Spinal cord (tissue), 10 donors: ENCODE measurements at places on chromosomes 3 and 15.

GRCh38 chr3:100149130-100149529, 34.8 kb upstream of the FILIP1L start:
- no peak for DNase-seq

DNA sequence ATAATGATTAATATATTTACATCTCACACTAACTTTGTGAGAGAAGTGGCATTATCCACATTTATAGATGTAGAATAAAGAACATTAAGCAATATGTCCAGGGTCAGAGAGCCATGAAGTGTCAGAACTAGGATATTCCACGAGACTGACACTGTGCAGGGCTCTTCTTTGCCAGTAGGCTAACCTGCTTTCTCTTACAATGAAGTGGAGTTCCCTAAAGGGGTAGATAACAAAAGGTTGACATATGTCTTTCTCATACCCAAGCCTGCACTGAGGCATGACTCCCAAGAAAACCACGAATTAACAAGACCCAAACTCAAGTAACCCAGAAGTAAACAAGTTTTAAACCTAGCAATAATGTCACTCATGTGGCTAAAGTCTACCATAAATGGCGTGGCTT, 191.5 kb upstream of the SLC2A2 start:
- DNase-seq: no peak

- DNase-seq: no peak
These were observed 109.4 kb upstream of the TSPAN3 start for GRCh38 chr15:77180270-77180669.

DNA sequence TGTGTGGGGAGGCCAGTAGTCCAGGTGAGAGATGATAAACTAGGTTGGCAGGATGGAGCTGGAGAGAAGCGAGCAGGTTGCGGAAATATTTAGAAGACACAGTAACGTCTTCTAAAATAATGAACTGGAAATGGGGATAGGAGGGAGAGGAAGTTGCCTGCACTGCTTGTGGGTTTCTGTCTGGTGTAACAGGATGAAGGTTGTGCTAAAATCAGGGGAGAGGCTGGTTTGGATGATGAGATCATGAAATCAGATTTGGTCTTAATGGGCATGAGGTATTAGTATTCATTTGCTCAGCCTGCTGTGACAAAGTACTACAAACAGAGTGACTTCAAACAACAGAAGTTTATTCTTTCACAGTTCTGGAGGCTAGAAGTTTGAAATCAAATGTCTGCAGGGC, 32.1 kb upstream of the TNFAIP8L3 start:
- DNase-seq: no peak

DNA sequence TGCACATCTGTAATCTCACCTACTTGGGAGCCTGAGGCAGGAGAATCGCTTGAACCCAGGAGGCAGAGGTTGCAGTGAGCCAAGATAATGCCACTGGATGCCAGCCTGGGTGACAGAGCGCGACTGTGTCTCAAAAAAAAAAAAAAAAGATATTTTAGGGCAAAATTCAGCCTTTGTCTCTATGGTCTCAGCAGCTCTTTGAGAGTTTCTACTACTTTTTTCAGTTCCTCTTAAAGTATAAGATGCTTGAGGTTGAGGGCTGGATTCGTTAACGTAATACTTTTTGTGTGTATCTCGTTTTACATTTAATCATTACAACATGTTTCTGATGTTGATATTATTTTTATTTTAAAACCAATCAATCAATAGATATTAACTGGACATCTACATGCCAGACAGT, 381.2 kb upstream of the TBL1XR1 start:
- no peak for DNase-seq

DNA sequence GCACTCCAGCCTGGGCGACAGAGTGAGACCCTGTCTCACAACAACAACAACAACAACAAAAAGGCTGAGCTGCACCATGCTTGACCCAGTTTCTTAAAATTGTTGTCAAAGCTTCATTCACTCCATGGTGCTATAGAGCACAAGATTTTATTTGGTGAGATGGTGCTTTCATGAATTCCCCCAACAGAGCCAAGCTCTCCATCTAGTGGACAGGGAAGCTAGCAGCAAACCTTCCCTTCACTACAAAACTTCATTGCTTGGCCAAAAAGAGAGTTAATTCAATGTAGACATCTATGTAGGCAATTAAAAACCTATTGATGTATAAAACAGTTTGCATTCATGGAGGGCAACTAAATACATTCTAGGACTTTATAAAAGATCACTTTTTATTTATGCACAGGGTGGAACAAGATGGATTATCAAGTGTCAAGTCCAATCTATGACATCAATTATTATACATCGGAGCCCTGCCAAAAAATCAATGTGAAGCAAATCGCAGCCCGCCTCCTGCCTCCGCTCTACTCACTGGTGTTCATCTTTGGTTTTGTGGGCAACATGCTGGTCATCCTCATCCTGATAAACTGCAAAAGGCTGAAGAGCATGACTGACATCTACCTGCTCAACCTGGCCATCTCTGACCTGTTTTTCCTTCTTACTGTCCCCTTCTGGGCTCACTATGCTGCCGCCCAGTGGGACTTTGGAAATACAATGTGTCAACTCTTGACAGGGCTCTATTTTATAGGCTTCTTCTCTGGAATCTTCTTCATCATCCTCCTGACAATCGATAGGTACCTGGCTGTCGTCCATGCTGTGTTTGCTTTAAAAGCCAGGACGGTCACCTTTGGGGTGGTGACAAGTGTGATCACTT, 2.0 kb downstream of the CCR5 start:
- no peak for DNase-seq

- DNase-seq: no peak
These were observed 48.5 kb downstream of the GPR171 start for GRCh38 chr3:151154566-151154965.

GRCh38 chr15:91055548-91056331, 33.3 kb upstream of the VPS33B start:
- DNase-seq: peak; percentile 61

GRCh38 chr3:98722389-98722788, 40.8 kb upstream of the ST3GAL6 start:
- no peak for DNase-seq

- DNase-seq: no peak
These were observed 24.0 kb upstream of the TEX9 start for GRCh38 chr15:56341201-56341600.

- DNase-seq: no peak
These were observed 3.0 kb downstream of the ARHGAP31 start for GRCh38 chr3:119297169-119297568.

- no peak for DNase-seq
These were observed 131.2 kb downstream of the RPL22L1 start for GRCh38 chr3:170738766-170739165.

DNA sequence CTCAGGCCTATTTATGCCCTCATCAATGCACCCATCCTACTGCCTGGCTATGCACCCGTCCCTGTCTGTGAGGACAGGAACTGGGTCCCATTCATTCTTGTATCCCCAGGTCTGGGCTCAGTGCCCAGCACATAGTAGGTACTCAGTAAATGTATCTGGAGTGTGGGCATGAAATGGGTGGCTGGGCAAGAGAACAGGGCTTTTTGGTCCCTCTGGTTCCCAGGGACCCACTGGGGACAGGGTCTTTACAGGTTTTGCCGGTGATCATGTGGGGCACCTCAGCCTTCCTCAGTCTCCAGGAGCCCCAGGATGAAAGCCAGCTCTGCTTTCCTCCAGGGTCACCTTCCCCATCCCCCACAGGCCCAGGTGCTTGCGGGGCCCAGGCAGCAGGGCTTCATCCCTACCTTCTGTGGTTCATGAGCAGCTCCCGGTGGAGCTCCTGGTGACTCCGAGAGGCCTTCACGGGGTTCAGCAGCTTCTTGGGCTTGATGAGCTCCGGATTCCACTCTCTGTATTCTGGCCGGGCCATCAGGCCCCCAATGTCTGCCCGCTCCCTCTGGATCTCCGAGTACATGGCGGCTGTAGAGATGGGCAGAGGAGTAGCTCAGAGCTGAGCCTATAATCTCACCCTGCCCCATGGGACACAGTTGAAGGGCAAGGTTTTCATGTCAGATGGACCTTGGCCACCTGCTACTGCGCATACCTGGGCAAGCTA, 7.7 kb downstream of the FAM107A start:
- no peak for DNase-seq

DNA sequence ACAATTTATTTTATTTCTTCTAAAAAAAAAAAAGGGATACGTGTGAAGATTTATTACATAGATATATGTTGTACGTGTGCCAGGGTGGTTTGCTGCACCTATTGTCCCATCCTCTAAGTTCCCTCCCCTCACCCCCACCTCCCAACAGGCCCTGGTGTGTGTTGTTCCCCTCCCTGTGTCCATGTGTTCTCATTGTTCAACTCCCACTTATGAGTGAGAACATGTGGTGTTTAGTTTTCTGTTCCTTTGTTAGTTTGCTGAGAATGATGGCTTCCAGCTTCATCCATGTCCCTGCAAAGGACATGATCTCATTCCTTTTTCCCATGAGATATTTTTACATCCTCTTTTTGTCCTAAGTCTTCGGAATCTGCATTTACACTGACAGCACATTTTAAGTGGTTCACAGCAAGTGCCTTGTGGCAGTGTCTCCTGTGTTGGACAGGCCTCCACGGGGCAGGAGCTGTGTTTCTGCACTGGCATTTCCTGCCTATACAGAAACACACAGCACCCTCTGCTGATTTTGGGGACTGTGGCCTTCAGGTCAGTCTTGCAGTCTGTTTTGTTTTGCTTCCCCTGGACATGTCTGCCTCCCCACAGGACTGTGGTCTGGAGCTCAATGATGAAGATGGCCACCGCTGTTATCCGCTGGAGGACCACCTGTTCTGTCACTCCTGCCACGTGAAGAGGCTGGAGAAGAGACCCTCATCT, 12.7 kb upstream of the SACM1L start:
- DNase-seq: no peak

DNA sequence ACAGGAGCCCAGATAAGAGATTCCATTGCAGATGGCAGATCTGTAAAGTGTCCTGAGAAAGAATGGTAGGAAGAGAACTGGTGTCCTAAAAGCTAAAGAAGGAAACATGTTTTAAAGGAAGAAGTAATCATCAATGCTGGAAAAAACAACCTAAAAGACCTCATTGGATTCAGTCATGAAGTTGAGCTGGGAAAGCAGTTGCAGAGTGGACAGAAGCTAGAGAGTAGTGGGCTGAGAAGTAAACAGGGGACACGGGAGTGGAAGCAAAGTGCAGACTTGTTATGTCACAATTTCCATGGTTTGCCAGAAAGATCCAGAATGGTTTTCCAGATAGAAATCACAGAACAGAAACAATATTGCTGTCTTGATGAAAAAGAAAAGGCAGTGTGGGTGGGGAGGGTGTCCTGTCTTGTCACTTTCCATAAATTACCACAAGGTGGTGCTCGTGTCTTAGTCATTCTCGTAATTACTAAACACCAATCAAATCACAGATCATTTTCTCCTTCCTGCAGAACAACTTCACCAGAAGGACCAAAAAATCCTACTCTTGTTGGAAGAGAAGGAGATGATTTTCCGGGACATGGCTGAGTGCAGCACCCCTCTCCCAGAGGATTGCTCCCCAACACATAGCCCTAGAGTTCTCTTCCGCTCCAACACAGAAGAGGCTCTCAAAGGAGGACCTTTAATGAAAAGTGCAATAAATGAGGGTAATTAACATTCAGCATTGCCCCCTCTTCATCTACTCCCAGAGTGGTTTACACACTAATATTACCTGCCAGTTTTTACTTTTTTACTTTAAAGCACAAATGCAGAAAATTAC, 64.5 kb downstream of the KLHL25 start:
- DNase-seq: peak; percentile 70

DNA sequence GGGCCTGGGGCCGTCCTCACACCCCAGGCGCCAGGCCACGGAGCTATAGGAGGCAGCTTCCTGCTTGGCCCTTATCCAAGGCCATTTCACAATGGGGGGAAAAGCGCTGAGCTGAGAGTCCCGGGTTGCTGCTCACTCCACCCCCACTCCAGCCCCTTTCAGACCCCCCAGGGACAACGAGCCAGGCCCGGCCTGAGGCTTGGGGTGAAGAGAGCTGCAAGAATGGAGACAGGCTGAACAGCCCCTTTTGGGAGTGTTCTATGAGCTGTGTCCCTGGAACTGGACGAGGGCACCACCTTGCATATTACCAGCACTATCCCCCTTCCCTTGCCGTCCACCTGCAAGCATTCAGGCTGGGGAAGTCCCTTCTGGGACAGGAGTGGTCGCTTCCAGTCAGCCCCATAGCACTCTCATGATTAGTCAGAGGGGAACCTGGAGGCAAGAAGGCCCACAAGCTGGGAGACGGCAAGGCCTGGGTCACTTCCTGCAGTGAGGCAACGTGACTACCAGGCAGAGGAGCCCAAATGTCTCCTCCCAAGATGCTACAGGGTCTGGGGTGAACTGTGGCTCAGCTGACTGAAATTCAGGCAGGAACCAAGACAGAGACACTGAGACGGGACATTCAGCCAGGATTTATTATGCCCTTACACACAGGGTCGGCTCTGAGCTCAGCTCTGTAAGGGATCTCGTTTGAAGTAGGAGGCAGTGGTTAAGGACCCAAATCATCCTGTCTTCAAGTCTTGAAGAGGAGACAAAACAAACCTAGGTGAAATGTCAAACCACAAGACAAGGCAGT, 8.6 kb upstream of the SRP14 start:
- no peak for DNase-seq

GRCh38 chr15:29554531-29554930, 267.7 kb downstream of the TJP1 start:
- no peak for DNase-seq

GRCh38 chr3:21409401-21409800, 341.6 kb downstream of the ZNF385D start:
- DNase-seq: no peak

GRCh38 chr3:182786564-182787196, 6.6 kb upstream of the ATP11B start:
- DNase-seq: no peak

- no peak for DNase-seq
These were observed 123.0 kb upstream of the SPRED1 start for GRCh38 chr15:38129531-38130204.

DNA sequence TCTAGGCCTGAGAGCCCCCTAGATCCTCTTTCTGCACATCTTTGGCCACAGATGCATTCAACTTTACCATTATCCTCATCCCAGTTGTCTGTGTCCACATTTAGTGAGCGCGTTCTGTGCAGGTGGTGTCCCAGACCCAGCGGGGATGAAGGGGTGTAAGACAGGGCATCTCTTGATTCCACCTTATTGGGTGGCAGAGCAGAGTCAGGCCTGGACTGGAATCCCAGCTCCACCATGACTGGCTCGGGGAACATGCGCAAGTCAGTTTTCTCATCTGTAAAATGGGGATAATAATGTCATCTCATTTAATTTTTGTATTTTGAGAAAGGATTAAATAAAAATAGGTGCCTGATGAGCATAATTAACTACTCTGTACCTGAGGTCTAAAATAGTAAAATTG, 7.8 kb downstream of the SMAD6 start:
- no peak for DNase-seq

GRCh38 chr3:39216176-39216790, 23.9 kb upstream of the XIRP1 start:
- DNase-seq: no peak

DNA sequence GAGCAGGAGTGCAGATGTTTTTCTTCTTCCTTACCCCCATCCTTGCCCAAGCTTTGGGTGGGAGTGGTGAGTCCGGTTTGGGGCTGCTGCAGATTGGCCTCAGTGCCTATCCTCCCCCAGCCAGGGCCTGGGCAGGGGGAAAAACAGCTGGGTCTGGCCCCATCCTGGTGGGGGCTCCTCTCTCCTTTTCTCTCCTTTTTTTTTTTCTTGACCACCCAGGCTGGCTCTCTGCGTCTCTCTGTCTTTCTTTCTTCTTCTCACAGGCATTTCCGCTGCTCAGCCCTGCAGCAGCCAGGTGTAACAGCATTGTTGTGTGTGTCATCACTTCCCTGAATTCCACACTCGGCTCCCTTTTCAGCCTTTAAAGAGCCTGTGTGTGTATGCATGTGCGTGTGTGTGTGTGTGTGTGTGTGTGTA, 2.0 kb downstream of the FOXL2NB start:
- no peak for DNase-seq
